ENCODE measurements at places on chromosomes 4 and X. TPM values are rescaled to one million over a fixed set of nuclear protein-coding genes. Genes with fewer than 3 reads are reported as not detected.

Gene WNK3
- total RNA-seq: 0.16 TPM

Gene CDS1
- 0.47 TPM for total RNA-seq

Gene S100G
- total RNA-seq: not detected

Gene PABPC4L
- total RNA-seq: 0.47 TPM

Gene ARAP2
- 0.16 TPM for total RNA-seq

Gene BEND4
- not detected for total RNA-seq

Gene LEF1
- total RNA-seq: not detected

Gene SPANXN5
- not detected for total RNA-seq

Gene C4orf50
- total RNA-seq: not detected

Gene AMMECR1
- total RNA-seq: 6.4 TPM

Gene XAGE1B
- total RNA-seq: not detected

Gene HPGD
- total RNA-seq: 0.34 TPM

Gene BCAP31
- 116 TPM for total RNA-seq

Gene SRPK3
- 0.32 TPM for total RNA-seq

Gene MBTPS2
- total RNA-seq: 6.8 TPM

Gene VCX2
- total RNA-seq: not detected

Gene ZCCHC4
- 8.4 TPM for total RNA-seq

Gene GAGE1
- not detected for total RNA-seq

Gene MAGEB1
- not detected for total RNA-seq

Gene MAGEA11
- total RNA-seq: not detected

Gene NALF2
- not detected for total RNA-seq

Gene IQCM
- total RNA-seq: 0.16 TPM

Gene CT45A7
- total RNA-seq: not detected

Gene SFRP2
- total RNA-seq: not detected

Gene TRPC3
- 0.34 TPM for total RNA-seq

Gene PALLD
- total RNA-seq: 62.4 TPM

Gene MAEA
- total RNA-seq: 80.3 TPM

Gene USP51
- total RNA-seq: 1.9 TPM

Gene GPR173
- total RNA-seq: 1.9 TPM

Gene NAT8L
- under 0.01 TPM for total RNA-seq
